NCI-H774 (cell line): ENCODE measurements at places on chromosomes 4 and X.

- no peak for DNase-seq
Measured at GRCh38 chr4:131013226-131013625, 1917.3 kb downstream of the C4orf33 start.

DNA sequence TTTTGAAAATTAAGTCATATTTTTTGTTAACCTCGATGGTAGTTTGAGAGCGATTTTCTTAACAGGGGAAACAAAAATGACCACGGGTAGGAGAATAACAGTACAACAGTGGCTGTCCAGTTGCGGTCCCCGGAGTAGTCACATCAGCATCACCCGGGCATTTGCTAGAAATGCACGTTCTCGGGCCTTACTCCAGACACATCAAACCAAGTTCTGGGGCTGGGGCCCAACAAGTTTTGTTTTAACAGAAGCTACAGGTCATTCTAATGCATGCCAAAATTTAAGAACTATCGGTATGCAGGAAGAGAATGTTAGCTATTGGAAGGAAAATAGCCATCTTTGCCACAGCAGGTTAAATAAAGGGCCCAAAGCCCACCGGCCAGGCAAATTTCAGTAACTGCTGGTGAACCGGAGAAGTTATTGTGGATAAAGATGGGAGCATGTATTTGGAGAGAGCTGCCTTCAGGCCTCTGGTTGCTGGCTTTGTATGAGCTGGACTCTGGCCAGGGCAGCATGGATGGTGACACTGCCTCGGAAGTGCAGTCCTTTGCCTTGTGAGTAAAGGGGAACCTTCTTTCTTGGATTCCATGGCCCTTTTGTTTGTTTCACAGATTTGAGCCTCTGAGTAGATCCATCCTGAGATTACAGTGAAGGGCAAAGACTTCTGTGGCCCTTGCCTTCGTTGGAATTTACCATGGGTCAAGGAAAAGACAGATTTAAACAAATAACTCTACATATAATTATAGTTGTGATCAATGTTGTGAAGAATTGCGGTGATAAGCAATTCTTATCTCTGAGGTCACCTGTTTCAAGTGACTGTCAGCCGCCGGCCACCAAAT is 62.1 kb downstream of the TBC1D14 start:
- no peak for DNase-seq

DNA sequence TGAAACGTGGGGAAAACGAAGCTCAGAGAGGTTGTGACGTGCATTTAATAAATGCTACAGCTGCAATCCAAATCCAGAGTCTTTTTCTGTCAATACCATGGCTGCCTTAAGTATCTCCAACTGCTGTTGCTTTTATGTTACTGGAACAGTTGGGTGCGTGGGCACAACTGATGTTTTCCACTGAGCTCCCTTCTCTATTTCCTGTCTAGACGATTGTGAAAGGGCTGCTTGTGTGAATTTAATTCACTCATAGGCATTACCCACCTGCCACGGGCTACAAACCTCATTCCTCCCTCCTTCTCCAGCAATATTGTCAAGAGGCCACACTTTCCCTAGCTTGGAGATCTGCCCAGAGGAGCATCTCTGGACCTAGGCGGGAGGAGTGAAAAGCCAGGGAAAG is 526.0 kb downstream of the MID1IP1 start:
- no peak for DNase-seq

GRCh38 chr4:16677001-16677944 is 221.2 kb downstream of the LDB2 start:
- no peak for DNase-seq

GRCh38 chr4:76896614-76897535 is 1.1 kb downstream of the SOWAHB start:
- DNase-seq = peak; percentile 57

DNA sequence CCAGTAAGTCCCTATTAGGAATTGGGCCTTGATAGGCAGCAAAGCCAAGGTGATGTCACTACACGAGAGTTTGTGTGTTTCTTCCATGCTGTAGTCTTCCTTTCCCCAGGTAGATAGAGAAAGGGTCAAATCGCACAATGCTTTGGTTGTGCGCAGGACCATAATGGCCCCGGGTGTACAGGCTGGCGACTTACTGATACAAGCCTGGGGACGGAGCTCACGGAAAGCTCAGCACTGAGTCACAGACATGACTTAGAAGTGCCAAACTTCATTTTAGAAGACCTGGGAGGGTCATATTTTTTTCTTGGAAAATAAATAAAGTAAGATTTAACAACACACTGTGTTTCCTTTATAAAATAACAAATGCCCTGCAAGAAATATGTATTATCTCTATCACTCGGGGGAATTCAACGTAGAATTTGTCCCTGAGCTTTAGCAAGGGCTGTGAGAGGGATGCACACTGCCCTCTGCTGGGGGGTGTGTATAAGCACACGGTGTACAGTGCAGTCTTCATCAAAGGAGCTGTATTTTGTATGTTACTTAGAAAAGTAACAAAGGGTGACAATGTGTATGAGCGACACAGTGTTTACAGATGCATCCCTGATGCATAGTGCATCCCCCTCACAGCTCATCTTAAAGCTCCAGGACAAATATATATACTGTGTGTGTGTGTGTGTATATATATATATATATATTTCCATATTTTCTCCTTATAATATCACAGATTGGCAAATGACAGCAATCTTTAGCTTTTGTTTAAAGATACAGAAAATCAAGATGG is 254.5 kb upstream of the VEGFC start:
- no peak for DNase-seq

DNA sequence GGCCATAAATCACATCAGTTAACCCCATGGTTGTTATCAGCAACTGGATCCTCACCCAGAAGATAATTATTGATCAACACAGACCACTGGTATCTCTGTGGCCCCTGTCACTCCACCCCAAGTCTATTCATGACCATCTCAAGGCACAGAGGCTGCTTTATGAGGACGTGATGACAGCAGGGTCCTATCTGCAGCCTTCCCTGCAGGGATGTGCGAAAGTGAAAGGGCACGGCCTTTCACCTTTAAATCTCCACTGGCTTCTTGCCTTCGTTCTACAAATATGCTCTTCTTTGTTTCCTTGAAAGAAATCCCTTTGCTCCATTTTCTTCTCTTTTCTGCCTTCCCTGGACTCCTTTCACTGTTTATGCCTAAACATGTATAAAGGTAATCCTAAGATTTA is 170.6 kb upstream of the EDNRA start:
- no peak for DNase-seq

- no peak for DNase-seq
Measured at GRCh38 chr4:7897811-7898210, 41.9 kb downstream of the AFAP1 start.

DNA sequence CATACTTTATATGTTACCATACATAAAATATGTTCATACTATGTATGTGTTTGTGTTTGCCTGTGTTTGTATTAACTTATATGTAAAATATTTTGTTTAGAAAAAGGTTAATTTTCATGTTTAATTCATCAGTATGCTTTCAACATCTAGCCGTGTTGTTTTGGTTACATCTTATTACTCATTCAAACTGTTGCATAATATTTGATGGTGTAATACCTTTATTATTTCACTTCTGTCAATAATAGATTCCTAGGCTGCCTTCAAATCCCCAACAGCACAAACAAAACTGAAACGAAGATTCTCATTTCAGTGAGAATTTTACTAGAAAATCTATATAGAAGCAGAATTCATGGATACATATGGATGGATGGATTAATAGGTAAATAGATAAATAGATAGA is 462.3 kb upstream of the ADGRL3 start:
- no peak for DNase-seq

- DNase-seq = no peak
Measured at GRCh38 chr4:184421533-184422155, 52.7 kb downstream of the IRF2 start.

GRCh38 chrX:132426695-132427281 is 62.0 kb downstream of the MBNL3 start:
- DNase-seq = no peak

GRCh38 chrX:47078129-47079043 is at the start of gene RGN:
RGN (plus strand) TSS chrX:47078443; CDS start chrX:47081145, 2,702 bp downstream.
- DNase-seq = no peak
